ENCODE measurements at places on chromosomes 5 and 9.

DNA sequence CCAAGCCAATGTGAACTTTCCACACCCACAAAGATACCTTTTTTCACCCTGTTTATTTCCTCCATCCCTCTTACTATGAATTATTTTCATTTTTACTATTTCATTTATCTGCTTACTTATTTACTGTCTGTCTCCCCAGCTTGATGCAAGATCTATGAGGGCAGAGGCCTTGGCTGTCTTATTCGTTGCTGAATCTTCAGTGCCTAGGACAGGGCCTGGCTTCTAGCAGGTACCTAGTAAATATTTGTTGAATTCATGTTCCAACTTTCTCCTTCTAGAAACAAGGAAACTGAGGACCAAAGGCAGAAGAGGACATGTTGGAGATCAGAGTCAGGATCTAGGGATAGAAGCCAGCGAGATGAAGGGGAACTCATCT, 543 bp upstream of the DNM1 start:
- DNase-seq: no peak

- no peak for DNase-seq
Observed at GRCh38 chr5:54969856-54970828, 15.3 kb downstream of the ESM1 start.

- no peak for DNase-seq
Observed at GRCh38 chr5:175681968-175682340, 24.1 kb downstream of the HRH2 start.

DNA sequence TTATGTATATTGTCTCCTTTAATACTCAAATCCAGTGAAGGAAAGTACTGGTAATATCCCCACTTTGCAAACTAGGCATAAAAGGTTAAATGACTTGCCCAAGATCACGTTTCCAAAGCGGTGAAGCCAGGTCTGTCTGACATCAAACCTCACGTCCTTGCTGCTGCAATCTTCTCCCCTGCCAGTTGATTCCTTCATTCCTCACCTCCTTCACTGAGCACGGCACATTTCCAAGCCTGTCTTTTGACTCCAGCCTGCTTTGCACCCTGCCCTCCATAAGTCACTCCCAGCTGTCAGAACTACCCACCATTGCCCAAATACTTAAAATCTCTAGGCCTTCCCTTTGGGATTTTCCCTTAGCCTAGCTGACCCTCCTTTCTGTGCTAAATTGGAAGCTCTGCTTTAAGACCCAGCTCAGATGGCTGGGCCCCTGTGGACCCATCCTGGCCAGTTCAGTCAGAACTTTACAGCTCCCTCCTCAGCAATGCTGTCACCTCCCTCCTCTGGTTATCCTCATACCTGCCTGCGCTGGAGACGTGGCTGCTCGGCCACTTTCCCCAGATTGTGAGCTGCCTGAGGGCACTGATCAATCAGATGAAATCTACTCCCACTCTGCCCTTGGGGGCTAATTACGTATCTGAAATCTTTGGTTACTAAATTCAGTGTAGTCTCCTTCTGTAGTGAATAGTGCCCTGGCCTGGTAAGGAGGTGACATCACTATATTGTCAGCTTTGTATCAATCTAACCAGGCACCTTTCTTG, 51.2 kb downstream of the SLC36A1 start:
- no peak for DNase-seq

DNA sequence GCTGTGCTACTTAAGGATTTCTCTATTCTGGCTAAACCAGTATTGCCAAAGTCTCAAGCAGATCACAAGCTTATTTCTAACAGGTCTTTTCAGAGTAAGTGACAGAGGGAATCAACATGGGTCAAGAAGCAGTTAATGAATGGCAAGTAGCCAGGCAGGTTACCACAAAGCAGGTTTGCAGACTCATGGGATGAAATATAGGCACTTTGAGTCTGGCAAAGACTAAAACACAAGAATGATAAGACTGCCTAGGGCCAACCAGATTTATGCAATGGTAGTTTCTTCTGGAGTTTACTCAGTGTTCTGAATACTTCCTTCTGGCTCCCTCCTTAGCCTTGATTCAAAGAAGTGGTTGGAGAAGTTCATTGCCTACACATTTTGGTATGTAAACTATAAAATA, 3.6 kb downstream of the HMGCS1 start:
- no peak for DNase-seq

DNA sequence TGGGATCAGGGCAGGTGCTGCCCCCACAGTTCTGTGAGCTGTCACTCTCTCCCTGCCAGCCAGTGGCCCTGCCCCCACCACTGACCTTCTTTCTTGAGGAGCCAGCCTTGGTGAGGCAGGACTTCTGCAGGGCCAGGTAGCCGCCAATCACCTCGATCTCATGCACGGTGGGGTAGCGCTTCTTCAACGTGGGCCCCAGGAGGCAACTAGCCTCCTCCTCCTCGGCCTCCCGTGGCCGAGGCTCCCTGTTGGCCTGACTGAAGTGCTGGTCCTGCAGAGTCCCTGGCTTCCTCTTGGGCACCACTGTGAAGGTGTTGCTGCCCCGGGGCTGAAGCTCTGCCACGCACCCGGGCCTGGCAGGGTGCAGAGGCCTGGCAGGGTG, 1.6 kb downstream of the TPRN start:
- DNase-seq: no peak

Measured in non-pigmented ciliary epithelial cell (primary cell).